ENCODE measurements at places on chromosomes 2 and 18. TPM values are rescaled to one million over a fixed set of nuclear protein-coding genes. Genes with fewer than 3 reads are reported as not detected.
A peak's percentile ranks its signal among the peaks of the same experiment; 100 is the strongest.

GRCh38 chr18:76205906-76206305 is 289.1 kb downstream of the ZNF516 start:
- no peak for DNase-seq

DNA sequence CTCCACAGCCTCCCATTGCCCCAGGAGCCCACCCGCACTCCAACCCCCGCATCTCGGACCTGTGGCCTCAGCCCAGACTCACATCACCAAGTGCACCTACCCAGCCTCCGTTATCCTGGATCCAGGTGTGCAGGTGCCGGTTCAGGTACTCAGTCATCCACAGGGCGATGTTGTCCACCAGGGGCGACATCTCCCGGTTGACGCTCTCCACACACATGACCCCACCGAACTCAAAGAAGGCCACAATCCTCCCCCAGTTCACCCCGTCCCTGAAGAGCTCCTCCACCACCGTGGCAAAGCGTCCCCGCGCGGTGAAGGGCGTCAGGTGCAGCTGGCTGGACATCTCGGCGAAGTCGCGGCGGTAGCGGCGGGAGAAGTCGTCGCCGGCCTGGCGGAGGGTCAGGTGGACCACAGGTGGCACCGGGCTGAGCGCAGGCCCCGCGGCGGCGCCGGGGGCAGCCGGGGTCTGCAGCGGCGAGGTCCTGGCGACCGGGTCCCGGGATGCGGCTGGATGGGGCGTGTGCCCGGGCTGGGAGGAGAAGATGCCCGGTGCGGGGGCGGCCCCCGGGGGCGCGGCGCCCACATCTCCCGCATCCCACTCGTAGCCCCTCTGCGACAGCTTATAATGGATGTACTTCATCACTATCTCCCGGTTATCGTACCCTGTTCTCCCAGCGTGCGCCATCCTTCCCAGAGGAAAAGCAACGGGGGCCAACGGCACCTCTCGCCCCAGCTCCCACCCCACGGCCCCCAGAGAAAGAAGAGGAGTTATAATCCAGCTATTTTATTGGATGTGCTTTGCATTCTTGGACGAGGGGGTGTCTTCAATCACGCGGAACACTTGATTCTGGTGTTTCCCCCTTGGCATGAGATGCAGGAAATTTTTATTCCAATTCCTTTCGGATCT is 1.3 kb downstream of the BCL2 start:
- DNase-seq, result peak; percentile 61

The PLCD4 gene
- 20.1 TPM for total RNA-seq

The C1QL2 gene
- not detected for total RNA-seq
